ENCODE measurements at places on chromosomes 2 and 18.

- no peak for DNase-seq
These were observed 345.8 kb upstream of the TFPI start for GRCh38 chr2:187900021-187900420.

DNA sequence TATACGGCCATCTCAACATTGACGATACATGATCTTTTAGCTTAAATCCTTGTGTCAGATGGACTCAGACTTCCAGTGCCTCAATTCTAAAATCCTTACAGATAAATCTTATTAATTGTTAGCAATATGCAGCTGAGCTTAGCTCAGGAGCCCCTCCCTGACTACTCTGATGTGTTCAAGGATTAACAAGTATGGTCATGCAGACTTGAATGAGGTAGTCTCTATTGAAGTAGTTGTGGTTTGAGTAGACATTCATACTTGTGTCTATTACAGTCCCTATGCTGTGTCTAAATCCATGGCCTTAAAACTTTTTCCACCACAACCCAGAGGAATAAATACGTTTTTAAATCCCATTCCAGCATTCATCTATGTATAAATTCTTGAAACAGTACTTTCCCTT lies 119.5 kb downstream of the NUP35 start:
- no peak for DNase-seq

GRCh38 chr2:34121076-34121475 lies 522.0 kb upstream of the FAM98A start:
- DNase-seq: no peak

- DNase-seq: no peak
These were observed 281.1 kb upstream of the POU3F3 start for GRCh38 chr2:104572834-104573233.

Measured in activated naive CD4-positive, alpha-beta T cell (primary cell).